Pons (tissue), 1 donor: ENCODE measurements at places on chromosomes 13 and 19.
A peak's percentile ranks its signal among the peaks of the same experiment; 100 is the strongest.

- DNase-seq: no peak
Observed at GRCh38 chr19:44809577-44810233, 802 bp downstream of the BCAM start.

DNA sequence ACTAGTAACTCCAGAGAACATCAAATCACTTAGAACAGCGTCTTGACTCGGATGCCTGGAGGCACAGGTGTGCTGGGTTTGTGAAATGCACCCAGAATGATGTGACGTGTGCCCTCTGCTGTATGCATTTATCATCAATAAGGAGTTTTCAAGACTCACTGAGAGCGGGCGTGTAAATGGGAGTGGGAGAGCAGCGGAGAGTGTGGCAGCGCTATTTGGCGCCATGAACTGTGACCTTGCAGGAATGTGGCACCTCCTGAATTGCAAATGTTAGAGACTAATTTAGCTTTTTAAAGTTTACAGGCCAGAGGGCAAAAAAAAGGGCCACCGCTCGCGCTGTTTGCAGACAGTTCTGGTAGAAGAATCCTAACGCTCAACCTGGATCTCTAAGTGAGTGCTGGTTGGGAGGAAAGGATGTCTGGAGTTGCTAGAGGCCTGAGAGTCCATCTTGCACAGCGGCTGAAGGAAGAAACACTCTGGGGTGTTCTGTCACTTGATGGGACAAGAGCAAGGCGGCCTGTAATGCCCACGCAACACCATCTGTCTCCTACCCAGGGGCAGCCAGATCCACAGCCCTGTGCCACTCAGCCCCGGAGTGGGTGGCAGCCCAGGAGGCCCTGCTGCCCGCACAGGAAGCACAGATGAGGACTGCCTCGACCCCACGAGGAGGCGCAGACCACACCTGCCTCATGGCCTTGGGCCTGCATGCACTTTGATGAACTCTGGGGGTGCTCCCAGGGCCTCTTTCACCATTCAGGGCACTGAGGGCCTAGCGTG, 19.7 kb downstream of the RANBP3 start:
- no peak for DNase-seq

DNA sequence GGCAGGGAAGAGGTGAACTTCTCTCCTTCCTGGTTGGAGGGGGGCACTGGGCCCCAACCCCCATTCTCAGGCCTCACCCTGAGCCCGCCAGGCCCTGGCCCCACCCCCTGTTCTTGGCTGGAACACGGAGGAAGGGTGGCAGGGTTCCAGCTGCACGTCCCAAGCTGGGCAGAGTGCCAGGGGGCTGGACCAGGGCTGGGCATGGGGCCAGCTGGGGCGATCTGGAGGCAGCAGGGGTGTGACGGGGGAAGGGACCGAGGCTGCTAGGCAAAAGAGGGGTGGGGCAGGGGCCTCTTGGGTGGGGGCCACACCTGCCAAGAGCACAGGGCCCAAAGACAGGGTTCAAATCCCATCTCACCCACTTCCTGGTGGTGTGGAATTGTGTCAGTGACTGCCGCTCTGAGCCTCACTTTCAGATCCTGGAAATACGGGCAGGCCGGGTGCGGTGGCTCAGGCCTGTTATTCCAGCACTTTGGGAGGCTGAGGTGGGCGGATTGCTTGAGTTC, 2.2 kb downstream of the HIF3A start:
- DNase-seq: peak; percentile 89

- no peak for DNase-seq
Observed at GRCh38 chr19:3556978-3557460, 367 bp downstream of the MFSD12 start.

- no peak for DNase-seq
Observed at GRCh38 chr19:3782903-3783302, 3.3 kb downstream of the MATK start.
